ENCODE measurements at places on chromosomes 1 and 21.

GRCh38 chr1:198671136-198671535, 32.3 kb downstream of the PTPRC start:
- no peak for DNase-seq

GRCh38 chr1:85894651-85895050, 186.4 kb upstream of the ZNHIT6 start:
- no peak for DNase-seq

GRCh38 chr21:44695641-44696040, 1.3 kb upstream of the KRTAP10-12 start:
- DNase-seq: no peak

GRCh38 chr1:59071289-59071688, 225.6 kb upstream of the FGGY start:
- DNase-seq: no peak

GRCh38 chr21:34535886-34536285, 23.9 kb upstream of the KCNE1 start:
- DNase-seq: no peak

DNA sequence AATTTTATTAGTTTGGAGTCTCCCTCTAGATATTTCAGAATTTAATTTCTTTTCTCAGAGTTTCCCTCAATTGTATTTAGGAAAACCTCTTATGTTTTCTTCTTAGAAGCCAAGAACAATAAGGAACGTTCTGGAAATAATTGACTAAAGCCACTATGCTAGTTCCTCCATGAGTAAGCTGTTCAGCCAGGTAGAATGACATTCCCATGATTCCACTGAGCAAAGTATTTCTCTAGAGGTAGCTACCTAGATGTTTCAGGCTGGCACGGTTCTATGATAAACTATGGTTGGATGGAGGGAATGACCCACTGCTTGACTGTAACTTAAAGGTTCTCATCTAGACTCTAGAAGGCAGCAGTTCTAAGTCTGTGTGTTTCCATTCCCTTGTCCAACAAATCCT, 62.4 kb downstream of the CLDN17 start:
- no peak for DNase-seq

- DNase-seq: no peak
Observed at GRCh38 chr1:36304521-36304920, 1.6 kb upstream of the SH3D21 start.

DNA sequence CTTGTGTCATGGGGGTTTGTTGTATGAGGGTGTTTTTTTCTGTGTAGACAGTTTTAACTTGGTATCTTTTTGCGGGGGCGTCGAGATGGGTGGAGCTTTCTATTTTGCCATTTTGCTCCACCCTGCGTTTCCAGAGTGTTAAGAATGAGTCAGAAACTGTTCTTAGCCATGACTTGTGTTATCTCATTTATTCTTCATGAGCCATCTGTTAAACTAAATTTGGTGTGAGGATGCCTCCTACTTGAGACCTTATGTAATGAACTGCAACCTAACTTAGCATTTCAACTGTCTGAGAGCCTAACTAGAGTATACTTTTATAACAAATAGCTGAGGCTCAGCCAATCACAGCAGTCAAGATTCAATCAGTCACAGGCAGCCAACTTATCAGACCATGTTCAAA, 1873.5 kb downstream of the NCAM2 start:
- DNase-seq: no peak

GRCh38 chr1:46425726-46426125, 31.6 kb downstream of the FAAH start:
- no peak for DNase-seq

Measured in stimulated activated CD4-positive, alpha-beta T cell treated with anti-CD3 and anti-CD28 coated beads, Interleukin-1b, Interleukin-23, amount 100 ng/mL, for 1 hour (primary cell).